Hypothalamus (tissue), 51 donors: ENCODE measurements at places on chromosomes 4 and X.

- DNase-seq = no peak
Observed at GRCh38 chr4:110950731-110951130, 327.9 kb upstream of the PITX2 start.

GRCh38 chrX:46029777-46030176, 515.4 kb downstream of the ZNF674 start:
- DNase-seq = no peak

- no peak for DNase-seq
Observed at GRCh38 chr4:146158036-146158745, 17.3 kb upstream of the LSM6 start.

GRCh38 chr4:158856852-158857251, 88.0 kb downstream of the FNIP2 start:
- no peak for DNase-seq

GRCh38 chr4:187004628-187005027, 281.0 kb upstream of the FAT1 start:
- DNase-seq = no peak

GRCh38 chr4:15493411-15493810, 23.7 kb downstream of the CC2D2A start:
- no peak for DNase-seq

- no peak for DNase-seq
Observed at GRCh38 chr4:169201222-169202144, 69.3 kb downstream of the SH3RF1 start.
